DND-41 (cell line): ENCODE measurements at places on chromosomes 16 and 17.

GRCh38 chr17:15309236-15309635, 32.2 kb downstream of the TEKT3 start:
- no peak for DNase-seq

DNA sequence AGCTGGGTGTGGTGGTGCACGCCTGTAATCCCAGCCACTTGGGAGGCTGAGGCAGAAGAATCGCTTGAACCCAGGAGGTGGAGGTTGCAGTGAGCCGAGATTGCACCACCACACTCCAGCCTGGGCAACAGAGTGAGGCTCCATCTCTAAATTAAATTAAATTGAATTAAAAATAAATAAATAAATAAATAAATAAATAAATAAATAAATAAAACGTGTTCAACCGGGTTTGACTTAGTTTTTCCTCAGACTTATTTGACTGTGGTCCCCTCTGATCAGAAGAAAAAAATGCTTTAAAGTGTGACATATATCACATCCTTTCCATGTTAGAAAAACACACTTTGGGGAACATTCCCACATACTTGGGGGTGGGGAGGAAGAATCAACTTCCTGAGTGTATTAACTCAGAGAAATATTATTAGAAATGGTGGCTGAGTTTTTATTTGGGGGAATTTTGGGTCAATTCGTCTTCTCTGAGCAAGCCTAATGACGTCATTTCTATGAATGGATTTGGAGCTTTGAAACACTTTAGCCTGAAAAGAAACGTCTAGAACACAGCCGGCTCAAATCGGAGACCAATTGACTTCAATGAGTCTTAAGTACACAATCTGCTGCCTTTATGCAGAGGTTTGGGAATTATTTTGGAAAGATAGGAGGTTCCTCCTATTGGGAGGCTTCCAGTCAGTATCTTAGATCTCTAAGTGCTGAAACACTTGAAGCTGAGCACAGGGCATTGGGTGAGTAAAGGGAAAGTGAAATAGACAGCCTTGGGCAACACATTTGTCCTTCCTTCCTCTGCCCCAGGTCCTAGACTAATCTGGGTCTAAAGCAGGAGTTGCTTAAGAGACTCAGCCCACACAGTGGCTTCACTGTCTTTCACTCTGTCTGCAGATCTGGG, 132.6 kb downstream of the PITPNC1 start:
- DNase-seq, result no peak

DNA sequence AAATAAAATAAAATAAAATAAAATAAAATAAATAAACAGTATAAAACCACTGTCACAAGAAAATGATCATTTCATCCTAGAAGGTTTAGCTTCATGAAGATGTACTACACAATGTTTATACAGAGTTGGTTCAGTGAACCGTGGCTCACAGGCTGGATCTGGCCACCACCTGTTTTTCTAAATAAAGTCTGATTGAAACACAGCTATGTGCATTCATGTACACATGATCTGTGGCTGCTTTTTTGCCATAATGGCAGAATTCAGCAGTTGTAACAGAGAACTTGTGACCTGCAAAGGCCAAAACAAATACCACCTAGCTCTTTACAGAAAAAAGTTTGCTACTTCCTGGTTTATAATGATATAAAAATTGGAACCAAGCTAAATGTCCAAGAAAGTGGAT, 12.6 kb upstream of the RPRML start:
- DNase-seq, result no peak

GRCh38 chr17:82225368-82226029, 3.3 kb upstream of the SLC16A3 start:
- no peak for DNase-seq

- DNase-seq, result peak; percentile 28
Observed at GRCh38 chr17:63694229-63694949, 5.5 kb downstream of the LIMD2 start.

DNA sequence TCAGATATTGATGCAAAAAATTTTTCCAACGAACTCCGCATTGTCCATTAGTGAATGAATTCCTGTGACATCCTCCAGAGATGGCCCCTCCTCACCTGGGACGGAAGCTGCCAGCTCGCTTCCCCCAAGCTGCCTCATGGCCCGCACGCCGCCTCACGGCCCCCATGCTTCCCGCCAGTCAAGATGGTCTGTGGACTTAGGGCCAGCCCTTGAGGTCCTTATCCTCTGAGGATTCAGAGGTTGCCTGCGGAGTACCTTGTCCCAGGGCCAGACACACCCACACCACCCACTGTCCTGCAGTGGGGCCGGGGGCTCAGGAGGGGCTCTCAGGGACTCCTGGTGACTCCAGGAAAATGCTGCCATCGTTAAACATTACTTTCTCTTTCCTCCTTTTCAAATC, 73.6 kb downstream of the SEC14L1 start:
- DNase-seq, result no peak

GRCh38 chr17:44636562-44636961, 19.7 kb upstream of the MEIOC start:
- DNase-seq, result no peak

GRCh38 chr17:32120141-32120540, 22.2 kb upstream of the RHOT1 start:
- DNase-seq, result no peak

DNA sequence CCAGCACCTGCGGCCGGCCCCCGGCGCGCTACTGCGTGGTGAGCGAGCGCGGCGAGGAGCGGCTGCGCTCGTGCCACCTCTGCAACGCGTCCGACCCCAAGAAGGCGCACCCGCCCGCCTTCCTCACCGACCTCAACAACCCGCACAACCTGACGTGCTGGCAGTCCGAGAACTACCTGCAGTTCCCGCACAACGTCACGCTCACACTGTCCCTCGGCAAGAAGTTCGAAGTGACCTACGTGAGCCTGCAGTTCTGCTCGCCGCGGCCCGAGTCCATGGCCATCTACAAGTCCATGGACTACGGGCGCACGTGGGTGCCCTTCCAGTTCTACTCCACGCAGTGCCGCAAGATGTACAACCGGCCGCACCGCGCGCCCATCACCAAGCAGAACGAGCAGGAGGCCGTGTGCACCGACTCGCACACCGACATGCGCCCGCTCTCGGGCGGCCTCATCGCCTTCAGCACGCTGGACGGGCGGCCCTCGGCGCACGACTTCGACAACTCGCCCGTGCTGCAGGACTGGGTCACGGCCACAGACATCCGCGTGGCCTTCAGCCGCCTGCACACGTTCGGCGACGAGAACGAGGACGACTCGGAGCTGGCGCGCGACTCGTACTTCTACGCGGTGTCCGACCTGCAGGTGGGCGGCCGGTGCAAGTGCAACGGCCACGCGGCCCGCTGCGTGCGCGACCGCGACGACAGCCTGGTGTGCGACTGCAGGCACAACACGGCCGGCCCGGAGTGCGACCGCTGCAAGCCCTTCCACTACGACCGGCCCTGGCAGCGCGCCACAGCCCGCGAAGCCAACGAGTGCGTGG, 1.5 kb downstream of the NTN1 start:
- no peak for DNase-seq

DNA sequence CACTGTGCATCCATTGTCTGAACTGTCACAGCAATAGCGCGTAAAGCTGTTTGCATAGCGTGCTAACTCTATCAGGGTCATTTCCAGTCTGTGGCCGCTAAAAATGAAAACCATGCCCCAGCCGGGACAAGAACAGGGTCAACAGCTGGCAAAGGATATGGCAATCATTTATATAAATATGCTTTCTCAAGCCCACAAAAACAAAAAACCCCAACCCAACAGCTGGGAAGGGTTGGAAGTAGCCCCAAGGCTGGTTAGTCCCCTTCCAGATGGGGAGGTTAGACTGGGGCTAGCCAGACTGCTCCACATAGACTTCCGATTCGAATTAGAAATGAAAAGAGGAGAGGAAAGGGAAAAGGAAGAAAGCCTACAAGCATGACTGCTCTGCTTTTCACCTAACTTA, 203.3 kb upstream of the TBX2 start:
- DNase-seq, result no peak

DNA sequence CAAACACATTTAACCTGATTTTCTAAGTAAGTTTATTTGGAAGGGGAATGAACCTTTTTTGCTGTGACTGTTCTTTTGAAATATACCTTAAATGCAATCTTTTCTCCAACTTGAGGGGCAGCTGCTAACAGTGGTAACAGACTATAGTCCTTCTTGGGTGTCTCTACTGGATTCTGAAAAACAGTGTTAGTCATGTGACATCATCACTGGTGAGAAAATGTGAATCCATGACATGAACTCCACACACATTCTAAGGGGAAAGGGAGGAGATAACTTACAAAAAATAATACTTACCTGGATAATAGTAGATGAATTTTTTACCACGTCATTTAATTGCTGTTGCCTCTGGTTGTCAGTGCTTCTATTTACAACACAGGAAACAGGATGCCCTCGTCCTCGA, 11.3 kb downstream of the COIL start:
- DNase-seq, result no peak

DNA sequence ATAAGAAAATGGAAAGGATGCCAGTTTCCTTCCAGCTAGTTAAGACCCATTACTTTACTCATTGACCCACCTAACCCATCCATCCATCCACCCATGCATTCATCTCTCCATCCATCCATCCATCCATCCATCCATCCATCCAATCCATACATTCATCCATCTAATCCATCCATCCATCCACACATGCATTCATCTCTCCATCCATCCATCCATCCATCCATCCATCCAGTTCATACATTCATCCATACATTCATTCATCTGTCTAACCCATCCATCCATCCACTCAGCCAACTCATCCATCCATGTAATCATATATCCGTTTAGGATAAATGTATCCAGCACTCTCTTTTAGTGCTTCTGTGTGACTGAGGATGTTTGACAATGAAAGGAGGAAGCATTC, 178.8 kb upstream of the CACNG3 start:
- DNase-seq, result no peak

- DNase-seq, result no peak
Observed at GRCh38 chr16:88084881-88085280, 133.6 kb downstream of the BANP start.
